ENCODE measurements at places on chromosomes 1 and 21.

DNA sequence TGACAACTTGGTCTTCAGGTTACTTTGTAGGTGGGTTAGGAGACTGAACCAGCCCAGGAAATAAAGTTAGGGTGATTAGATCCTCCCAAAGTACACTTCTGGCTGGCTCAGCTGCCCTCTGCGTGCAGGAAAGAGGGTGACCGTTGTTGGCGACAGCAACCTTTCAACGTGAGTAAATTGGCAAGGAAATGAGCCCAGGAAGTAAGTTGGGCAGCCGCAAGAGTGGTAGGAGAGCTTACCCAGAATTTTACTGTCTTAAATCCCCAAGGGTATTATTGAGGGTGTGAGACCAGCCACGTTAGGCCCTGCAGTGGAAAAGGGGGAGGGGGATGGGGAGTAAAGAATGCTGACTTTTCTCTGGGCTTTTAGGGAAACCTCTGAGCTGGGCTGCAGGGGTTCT is 1.6 kb downstream of the TENT5C start:
- DNase-seq: no peak

DNA sequence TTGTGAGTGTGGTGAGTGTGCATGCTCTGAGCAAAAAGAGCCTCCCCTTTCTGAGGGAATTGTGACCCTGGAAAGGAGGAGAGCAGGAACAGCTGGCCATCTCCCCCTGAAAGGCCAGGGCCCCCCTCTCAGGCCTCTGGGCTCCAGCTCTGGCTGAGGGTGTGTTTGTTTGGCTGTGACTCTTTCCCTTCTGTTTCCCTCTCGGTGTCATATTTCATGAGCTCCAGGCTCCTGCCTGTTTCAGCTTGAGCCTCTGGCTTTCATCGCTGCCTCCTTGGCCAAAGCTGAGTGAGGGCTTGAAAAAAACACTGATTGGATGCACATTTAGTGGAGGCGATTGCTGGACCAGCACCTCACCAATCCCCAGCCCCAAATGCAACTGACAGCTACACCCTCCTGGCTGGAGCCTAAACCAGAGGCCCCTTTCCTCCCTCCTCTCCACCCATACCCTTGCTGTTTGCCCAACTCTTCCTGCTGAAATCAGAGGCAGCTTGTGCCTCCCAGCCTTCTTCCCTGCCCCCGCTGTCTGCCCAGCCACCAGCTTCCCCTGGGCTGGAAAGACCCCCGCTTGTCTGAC is 64.1 kb downstream of the DDR2 start:
- DNase-seq: no peak

- DNase-seq: no peak
Observed at GRCh38 chr1:44519035-44519676, 114.1 kb downstream of the RNF220 start.

DNA sequence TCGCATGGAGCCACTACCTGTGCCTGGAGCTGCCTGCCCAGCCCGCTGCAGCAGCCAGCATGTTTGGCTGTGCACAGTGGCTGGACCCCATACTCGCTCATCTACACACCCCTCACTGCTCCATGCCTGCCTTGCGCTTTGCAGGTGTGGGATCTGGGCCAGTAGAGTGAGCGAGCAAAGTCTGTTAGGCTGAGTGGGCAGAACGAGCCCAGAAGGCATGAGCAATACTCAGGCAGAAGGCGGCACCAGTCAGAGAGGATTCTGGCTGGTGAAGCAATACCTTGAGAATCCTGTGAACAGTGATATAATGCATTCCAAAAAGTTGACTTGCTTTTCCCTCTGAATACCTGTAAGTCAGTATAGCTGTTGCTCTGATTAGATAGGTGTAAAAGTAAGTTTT is 816.4 kb downstream of the KCNT2 start:
- no peak for DNase-seq

DNA sequence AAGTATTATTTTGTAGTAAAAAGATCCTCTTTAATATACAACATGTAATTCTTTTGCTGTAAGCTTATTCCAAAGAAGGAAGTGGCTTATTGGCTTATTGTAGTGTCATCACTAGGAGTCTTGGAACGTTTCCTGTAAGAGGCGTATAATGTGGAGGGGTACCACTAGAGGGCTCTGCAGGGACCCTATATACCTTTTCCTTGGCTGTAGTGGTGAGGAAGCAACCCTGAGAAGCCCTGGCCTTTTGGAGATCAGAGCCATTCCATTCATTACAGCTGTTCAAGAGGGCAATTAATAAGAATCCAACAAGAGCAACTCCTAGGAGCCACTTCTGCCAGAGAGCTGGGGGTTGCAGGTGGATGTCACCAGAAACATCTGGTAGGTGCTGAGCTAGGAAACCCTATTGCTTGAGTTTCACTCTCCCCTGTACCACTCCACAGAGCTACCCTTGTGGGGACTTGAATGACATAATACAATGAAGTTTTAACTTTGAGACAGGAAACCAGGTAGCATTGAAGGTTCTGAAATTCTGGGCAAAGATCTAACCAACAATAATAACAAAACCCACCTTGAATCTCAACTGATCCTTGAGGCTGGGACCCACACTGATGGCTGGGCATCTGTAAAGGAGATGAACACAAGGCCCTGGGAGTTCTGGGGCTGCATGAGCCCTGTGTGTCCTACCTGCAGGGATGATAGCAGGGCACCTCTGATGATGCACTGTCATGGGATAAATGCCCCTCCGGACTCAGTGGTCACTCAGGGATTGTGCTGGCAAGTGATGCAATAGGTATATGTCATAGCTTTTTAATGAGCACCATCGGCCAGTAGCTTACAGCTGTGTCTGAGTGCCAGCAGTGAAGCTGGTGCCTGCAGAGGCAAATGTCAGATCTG is 160.2 kb upstream of the COA6 start:
- no peak for DNase-seq

DNA sequence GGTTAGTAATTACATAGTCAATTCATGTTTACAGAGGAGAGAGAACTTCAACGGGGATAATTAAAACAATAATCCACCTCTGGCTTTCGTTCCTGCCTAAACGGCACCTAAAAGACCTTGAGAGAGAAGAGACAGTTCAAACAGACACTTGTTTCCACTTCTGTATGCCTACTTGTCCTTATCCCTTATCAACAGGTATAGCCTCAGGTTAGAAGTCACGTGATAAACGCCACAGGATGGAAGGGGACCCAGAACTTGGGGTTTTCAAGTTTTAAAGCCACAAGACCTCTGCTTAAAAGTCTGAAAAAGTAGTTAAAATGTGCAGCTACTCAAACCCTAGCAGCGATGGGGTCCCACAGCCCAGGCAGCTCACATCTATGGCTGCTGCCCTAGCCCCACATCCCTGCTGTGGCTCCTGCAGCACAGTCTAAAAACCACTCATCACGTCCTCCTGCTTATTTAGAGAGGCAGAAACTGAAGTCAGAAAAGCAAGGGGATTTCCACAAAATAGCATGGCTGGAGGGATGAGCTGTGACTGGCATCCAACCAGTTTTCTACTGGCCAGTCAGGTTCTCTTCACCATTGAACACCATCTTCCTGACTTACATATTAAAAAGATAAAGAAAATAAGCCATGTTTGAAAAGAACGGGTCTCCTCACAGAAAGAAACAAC is 51.2 kb upstream of the SEC16B start:
- DNase-seq: no peak

GRCh38 chr1:15459771-15460707 is 3.5 kb downstream of the CELA2A start:
- no peak for DNase-seq

DNA sequence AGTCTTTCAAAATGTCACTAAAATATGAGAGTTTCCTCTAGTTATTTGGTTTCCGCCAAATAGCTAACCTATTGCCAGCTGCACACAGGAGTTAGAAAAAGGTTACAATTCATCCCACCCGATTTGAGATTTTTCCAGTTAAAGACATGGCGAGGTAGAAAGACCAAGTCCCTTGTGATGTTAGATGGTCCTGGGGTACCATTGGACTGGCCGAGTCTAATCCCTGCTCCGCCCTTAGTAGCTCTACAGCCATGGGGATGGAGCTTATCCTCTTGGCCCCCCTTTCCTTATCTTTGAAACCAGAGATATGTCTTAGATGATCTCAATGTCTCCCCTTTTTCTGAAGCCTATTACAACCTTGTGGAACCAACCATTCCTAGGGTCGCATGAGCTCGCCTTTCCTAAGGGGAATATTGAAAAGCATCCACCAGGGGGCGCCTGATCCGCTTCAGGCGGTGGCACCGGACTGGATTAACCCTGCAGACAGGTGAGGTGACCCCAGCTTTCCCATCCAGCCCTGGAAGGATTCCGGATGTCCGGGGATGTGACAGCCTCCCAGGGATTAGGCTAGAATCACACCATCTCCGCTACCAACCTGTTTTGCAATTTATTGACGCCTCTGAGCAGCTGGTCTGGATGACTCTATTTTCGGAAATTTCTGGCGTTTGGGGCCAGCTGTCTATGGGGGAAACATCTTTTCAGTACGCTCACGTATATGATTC is 68.3 kb upstream of the SIM2 start:
- no peak for DNase-seq

DNA sequence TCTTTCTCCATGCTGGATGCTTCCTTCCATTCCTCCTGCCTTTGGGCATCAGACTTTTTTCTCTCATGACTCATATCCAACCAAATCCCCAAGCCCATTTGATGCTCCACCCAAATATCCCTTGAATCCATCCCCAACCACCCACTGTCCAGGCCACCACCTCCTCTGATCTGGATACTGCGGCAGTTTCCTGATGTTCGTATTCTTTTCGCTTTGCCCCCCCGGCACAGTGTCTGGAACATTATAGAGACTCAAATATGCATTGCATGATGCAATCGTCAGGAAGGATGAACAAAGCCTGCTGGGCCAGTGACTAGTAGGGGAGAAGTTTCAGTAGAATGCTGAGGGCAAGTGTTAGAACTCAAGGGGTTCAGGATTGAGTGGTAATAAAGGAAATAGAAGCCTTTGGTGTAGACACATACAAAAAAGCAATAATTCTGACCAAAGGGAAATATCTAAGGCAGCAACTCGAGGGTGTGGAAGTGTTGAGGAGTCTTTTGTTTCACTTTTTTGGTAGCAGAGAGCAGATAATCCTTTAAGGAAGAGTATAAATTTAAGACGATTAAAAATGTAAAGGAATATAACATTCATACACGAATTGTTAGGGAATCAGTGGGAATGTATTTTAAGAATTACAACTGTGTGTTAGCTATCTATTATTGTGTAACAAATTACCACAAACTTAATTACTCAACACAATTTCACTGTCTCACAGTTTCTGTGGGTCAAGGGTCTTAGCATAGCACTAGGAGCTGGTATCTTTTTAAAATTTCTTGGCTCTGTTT is 7.5 kb downstream of the S100A11 start:
- no peak for DNase-seq

- no peak for DNase-seq
Observed at GRCh38 chr1:15304708-15305467, 57.9 kb downstream of the FHAD1 start.

- DNase-seq: no peak
Observed at GRCh38 chr1:230788561-230789275, 41.5 kb downstream of the CAPN9 start.

- DNase-seq: no peak
Observed at GRCh38 chr1:220785166-220786056, 1.3 kb upstream of the MTARC1 start.

DNA sequence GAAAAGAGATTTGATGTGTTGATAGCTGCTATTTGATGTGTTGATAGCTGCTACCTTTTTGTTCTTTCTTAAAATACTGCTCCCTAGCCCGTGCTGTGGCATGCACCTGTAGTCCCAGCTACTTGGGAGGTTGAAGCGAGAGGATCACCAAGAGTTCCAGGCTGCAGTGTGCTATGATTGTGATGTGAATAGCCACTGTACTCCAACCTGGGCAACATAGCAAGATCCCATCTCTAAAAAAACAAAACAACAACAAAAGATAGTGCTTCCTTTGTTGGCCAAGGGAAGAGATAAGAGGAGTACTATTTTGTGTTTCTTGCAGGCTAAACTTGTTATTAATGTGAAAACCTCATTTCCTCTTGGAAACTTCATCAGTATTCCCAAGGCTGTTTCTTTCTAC is 6.1 kb downstream of the GPSM2 start:
- DNase-seq: no peak

- DNase-seq: no peak
Observed at GRCh38 chr1:116334015-116334547, 39.0 kb upstream of the ATP1A1 start.

DNA sequence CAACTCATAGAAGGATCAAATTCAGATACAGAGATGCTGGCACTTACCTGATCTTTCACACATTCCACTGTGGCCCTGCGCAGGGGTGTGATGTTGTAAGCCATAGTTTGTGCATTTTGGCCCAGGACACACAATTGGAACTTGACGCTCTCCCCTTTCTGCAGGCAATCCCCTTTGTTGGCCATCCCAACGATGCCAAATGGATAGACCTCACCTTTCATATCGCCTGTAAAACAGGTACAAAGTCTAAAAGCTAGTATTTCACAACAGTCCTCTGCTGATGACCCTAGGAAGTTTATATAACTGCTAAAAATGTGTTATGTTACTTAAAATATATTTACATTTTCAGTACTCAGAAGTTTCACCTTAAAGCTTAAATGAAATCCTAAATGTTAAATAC is 3.9 kb upstream of the NRAS start:
- no peak for DNase-seq

- DNase-seq: no peak
Observed at GRCh38 chr1:9143250-9143649, 14.3 kb upstream of the GPR157 start.

DNA sequence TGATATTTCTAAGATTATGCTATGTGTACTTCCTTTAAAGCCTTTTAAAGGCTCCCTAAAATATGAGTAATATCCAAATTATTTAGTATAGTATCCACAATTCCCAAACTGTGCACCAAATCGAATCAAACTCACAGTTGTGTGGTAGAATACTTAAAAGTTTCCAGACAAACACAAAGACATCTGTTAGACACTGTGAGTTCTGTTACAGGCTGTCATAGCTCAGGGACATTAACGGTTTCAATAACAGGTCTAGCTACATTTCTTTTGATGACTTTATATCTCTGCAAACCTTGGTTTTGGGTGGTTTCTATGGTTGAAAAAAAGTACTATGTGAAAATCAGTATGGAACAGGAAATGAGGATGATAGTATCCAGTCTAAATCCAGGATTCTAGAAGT is 36.9 kb upstream of the NEK7 start:
- DNase-seq: no peak

- DNase-seq: no peak
Observed at GRCh38 chr1:94130851-94131595, 10.1 kb upstream of the ABCA4 start.

DNA sequence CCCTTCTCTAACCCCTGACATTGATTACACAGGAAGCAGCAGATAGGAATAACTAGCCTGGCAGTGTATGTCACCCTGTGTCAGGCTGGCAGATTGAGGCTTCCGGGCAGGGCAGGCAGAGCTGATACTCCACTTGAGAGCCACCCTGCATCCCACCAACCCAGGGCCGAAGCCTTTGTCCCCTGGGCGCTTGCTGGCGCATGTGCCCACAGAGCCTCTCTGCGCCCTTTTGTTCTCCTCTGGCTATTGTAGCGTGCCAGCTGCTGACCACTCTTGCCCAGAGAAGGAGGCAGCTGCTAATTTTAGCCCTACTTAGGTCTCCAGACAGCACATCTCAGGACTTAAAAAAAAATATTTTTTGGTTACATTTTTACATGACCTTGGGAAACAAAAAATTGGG is 304.9 kb downstream of the HHAT start:
- DNase-seq: no peak

GRCh38 chr1:177023249-177023648 is 141.3 kb downstream of the ASTN1 start:
- no peak for DNase-seq

- DNase-seq: no peak
Observed at GRCh38 chr1:169141356-169141755, 34.9 kb downstream of the ATP1B1 start.

- DNase-seq: no peak
Observed at GRCh38 chr21:34885125-34885524, 164.0 kb downstream of the RUNX1 start.

- DNase-seq: no peak
Observed at GRCh38 chr1:159800177-159800930, 1.8 kb upstream of the FCRL6 start.

Measured in GOT3 (cell line).